Glutamatergic neuron (in vitro differentiated cells): ENCODE measurements at places on chromosomes 1 and 21.

DNA sequence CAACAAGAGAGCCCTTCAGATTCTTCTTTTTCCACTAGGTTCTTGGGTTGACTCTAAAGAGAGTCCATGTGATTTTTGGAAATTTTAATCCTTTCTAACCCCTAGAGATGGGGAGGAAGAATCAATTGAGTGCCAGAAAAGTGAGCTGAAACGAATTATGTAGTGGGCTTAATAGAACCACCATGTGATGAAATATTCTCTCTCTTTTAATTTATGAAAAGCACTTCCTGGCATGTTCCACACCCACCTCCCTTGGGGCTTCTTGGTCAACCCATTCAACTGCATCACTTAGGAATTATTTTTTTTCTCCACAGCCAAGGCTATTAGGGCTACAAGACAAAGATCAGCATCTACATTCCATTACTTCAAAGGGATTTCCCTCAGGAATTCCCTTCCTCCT lies 79.6 kb downstream of the ZC3H11B start:
- no peak for DNase-seq

DNA sequence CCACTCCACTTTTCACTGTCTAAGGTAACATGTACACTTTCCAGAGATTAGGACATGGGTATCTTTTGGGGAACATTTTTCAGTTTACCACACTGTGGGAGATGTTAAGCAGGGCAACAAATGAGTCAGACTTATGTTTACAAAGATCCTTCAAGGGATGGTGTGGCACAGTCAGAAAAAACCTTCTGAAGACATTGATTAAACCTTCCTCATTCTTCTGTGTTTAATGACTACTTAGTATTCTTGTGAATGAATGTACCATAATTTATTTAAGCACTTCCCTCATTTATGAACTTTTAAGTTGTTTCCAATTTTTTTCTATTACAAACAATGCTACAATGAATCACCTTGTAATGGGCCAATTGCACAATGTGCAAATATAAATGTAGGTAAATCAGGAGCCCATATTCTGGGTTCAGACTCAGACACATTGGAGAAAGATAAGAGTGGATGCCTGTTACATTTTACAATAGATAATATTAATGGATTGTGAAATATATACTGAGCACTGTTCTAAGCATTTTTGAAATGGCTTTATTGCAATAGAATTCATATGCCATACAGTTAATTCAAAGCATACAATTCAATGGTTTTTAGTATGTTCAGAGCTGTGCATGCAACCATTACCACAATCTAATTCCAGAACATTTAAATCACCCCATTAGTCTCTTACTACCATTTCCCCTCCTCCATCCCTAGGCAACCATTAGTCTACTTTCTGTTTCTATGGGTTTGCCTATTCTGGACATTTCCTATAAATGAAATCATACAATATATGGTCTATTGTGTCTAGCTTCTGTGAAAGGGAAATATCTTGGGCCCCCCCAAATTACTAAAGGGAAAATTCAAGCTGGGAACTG lies 1.9 kb upstream of the SFT2D2 start:
- DNase-seq, result no peak

GRCh38 chr1:10915594-10915993 lies 96.9 kb upstream of the TARDBP start:
- no peak for DNase-seq

GRCh38 chr1:94982398-94982797 lies 55.5 kb upstream of the CNN3 start:
- DNase-seq, result no peak

DNA sequence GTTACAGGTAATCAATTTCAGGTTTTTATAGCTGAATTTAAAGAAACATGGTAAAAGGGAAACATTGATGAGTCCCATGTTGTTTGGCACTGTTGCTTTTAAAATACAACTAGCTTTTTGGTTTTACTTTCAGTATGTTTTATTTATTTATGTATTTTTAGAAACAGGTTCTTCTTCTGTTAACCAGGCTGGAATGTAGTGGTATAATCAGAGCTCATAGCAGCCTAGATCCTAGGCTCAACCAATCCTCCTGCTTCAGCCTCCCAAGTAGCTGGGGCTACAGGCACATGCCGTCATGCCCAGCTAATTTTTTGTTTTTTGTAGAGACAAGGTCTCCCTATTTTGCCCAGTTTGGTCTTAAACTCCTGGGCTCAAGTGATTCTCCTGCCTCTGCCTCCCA lies 50.4 kb downstream of the CTTNBP2NL start:
- no peak for DNase-seq

- DNase-seq, result no peak
Measured at GRCh38 chr1:202228484-202229122, 35.0 kb downstream of the LGR6 start.

DNA sequence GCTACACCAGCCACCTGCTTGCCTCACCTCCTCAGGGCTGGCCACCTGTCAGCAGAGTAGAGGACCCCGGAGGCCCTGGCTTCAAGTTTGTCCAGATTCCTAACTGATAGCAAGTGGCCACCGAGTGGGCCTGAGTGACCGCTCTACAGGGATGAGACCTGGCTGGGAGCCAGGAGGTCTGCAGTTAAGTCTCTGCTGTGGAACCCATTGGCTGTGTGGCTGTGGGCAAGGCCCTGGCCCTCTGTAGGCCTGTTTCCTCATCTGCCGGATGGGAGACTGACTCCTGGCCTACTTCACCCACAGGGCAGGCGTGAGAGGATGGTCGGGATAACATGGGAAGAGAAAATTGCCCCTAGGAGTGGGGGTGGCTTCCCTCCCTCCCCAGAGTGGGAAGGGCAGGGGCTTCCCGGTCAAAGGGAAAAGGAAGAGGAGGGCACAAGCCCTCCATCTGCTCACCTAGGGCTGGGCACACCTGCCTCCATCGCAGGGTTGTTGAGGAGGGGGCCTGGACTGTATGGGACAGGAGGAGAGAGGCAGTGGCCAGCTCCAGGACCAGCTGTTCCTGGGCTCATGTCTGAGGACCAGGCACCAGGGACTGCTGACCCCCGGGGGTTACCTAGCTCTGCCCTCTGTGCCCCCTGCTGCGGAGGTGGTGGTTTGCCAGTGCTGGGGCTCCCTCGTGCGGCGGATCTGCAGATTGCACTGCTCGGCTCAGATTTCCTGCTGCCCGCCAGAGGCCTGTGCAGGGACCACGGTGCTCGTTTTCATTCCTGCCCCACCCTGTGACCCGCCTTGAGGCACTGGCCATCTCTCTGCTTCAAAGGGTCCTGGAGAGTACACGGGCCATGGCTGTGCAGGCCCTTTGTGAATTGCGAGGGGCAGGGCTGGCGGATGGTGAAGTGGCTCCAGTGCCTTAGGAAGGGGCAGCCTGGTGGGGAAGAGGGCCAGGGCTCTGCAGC lies 9.1 kb upstream of the MTFR1L start:
- DNase-seq, result peak; percentile 92
